ENCODE measurements at places on chromosomes 4 and X.
A peak's percentile ranks its signal among the peaks of the same experiment; 100 is the strongest.

- DNase-seq = no peak
Observed at GRCh38 chrX:111506826-111507225, 4.6 kb upstream of the SERTM2 start.

DNA sequence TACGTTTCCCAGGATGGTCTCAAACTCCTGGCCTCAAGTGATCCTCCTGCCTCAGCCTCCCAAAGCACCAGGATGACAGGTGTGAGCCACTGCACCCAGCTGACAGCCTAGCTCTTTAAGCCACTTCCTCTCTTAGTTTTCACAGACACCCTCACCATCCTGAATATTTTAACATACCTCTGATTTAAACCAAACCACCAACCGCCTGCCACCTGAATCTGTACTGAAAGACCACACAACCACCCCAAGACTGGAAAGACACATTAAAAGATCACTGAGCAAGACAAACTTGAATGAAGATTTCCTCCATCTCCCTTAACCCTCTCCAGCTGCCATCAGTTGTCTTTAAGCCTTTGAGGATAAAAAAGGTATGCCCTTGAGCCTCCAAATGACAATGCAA is 110.6 kb downstream of the SH3KBP1 start:
- no peak for DNase-seq

- DNase-seq = no peak
Observed at GRCh38 chrX:131762802-131763234, 218.9 kb downstream of the OR13H1 start.

DNA sequence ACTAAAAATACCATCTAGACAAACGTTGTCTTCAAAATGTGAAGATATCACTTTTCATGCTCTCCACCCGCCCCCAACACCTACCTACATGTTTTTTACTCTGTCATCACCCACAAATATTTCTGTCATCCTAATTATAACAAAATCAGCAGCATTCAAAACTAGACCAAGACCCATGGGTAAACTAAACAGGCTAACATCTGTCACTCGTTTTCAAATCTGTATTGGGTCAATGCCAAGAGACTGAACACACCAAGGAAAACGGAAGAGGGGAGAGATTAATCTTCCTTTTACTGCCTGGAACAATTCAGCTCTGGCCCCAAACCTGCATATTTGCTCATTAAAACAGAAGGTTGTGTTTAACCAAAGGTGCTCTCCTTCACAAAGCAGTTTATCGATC is 17.5 kb downstream of the FAM184B start:
- DNase-seq = no peak

DNA sequence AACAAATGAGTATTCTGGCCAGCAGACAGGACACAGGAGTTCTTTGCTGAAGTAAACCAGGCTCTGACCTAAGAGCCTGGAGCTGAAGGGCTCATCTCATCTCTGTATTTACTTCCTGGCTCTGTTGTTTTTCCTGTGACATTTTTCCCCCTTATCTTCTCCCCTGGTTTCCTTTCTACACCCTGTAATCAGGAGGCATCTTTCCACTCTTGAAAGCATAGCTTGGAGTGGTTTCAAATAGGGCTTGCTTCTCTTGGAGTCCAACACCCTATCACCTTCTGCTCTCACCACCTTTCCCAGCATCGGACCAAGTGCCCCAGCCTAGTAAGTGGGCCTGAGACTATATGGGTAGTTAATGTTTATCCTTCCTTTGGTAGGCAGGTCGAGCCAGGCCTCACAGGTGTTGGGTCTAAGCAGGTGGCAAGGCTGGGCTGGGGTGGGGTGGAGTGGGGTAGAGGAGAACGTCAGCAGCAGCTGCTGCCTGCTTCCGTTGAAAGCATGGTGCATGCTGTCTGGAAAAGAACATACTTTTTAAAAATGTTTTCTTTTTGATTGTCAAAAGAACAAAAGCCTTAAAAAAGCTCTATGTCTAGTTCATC is 1.2 kb downstream of the DRP2 start:
- DNase-seq = no peak

DNA sequence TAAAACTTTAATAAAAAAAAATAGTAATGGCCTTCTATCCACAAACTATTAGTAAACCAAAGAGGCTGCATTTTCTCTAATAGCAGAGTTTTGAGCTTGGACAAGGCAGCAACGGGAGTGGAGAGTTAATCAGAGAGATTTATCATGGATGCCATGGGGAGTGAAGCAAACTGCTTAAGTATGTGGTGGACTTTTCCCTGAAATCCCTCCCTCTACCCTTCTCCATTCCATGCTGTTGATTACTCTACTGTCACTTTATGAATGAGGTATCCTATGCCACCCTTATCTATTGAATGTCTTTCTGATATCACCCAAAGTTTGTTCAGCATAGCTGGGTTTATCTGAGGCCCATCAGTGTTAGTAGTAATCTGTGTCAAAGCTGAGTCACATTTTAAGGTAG is 335.6 kb upstream of the TRAM1L1 start:
- DNase-seq = no peak

DNA sequence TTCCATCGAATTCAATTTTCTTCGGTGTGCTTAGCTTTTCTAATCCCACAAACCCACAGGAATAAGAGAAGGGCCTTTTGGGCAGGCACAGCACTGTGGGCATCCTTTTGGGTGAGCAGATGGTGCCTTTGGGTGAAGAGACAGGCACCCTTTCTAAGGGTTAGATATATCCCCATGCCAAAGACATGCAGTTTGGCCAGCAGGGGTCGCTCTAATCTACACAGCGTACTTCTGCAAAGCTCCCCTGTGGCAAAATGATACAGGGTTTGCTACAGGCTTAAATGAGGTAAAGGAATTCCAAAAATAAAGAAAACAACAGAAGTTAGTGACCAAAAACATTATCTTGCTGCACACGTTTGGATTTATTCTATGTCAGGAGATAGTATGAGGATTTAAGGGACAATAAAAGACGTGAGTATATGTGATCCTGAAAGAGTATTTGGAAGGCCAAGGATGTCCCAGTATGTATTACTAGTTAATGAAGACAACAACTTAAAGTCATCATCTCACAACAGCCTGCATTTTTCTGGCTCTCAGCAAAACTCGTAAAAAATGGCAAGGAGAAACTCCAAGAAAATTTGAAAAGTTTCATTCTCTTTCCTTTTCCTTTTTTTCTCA is 49.5 kb downstream of the PHEX start:
- DNase-seq = peak; percentile 48

DNA sequence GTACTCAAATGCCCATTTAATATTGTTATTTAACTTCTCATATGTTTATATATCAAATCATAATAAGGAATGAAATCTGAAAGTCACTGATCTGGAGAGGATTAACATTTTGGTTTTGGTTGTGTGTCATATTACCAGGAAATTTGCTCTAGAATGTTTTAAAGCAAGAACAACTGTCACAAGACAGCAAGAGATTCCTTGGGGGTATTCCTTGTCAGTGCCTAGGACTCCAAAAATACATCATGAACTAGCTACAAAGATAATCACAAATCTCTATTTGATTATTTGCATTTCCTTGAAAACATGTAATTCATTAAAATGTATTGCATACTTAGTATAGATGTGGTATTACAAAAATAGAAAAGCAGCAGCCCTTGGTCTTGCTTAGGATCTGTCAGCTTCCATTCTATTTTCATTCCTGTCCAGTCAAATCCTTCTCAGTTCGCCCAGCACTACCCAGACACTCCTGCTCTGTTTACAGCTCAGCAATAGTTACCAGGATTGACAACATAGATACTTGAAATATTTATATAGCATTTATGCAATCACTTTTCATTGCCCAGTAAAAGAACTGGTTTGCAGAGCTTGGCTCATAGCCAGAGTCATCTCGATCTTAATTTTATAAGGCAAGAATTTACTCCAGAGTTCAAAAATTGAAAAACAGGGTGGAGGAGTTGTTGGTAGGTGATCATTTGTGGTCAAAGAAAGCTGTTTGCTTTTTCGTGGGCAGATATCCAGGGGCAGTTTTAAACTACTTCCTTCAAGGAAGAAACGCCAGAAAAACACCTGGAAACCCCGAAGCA is 9.2 kb upstream of the BMP3 start:
- DNase-seq = no peak

- DNase-seq = no peak
Observed at GRCh38 chr4:132383571-132384199, 765.4 kb upstream of the PCDH10 start.

- DNase-seq = no peak
Observed at GRCh38 chr4:62544428-62544827, 1344.3 kb downstream of the ADGRL3 start.

DNA sequence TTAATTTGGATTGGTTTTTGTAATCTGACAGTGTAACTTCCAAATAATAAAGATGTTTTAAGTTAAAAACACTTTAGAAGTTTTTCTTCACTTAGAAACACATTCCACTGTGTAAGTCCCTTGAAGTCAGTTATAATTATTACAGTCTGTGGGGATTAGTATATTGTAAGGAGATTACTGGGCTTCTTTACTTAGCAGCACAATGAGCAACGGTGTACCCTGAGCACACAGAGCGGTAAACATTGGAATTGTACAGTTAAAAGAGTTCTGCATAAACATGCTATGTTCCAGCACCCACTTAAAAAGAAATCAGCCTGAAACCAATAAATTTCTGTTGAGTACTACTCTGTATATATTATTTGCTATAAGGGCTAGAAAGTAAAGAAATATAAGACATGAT is 44.3 kb downstream of the CCSER1 start:
- no peak for DNase-seq

DNA sequence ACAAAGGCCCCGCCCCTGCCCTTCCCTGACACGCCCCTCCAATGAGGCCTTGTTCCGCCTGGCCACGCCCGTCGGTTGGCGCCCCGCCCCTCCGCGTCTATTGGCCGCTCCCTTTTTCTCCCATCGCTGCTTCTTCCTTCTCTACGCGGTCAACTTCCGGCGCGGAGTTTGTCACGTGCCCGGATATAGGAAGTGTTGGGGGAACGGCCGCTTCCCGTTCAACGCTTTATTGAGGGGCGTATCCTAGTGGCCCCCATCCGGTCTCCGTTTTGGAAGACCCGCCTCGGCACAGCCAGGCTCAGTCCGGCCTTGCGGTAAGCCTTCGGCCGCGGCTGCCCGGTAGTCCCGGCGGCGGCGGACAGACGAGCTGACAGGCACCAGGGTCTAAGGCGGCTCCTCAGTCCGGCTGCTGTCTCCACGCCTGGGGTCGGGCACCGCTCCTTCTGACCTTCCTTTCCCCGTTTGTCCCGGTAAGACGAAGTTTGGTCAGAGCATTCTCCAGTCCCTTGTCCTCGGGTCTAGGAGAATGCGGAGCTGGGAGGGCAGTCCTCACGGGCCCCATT is at the start of gene EXOC1:
TSS of gene EXOC1 (plus strand) at position 165 of the 563 bp plus-strand sequence. CDS start 4,676 bp downstream, outside the sequence.
- DNase-seq = peak; percentile 98

DNA sequence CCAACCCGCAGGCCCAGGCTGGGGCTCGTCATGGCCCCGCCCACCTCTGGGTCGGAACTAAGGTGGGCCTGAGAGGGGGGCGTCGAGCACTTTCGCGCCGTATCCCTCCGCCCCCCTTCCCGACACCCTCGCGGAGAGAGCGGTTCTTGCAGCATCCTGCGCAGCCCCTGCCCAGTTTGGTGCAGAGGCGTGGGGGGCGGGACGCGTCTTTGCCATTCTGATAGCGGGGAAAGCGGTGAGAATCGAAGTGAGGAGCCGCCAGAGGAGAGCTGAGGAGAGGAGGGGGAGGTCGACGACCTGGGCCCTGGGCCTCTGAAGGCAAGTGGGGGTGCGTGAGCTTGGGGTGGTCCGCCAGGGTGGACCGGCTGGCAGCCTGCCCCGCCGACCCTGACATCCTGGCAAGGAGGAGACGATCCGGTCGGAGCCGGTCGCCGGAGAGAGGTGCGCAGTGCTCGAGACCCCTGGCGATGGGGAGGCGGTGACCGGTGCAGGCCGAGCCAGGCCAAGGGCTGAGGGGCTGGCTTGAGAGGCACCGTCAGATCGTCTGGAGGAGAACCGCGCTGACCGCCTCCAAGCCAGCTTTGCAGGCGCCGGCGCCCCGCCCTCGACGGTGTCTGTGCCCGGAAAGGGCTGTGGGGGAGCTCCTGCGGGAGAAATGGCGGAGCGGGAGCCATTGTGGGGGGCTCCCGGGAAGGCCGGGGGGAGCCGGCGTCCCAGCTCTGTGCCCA is 25.5 kb downstream of the GPRASP3 start:
- no peak for DNase-seq

GRCh38 chr4:144782345-144782744 is 136.4 kb downstream of the HHIP start:
- DNase-seq = no peak

DNA sequence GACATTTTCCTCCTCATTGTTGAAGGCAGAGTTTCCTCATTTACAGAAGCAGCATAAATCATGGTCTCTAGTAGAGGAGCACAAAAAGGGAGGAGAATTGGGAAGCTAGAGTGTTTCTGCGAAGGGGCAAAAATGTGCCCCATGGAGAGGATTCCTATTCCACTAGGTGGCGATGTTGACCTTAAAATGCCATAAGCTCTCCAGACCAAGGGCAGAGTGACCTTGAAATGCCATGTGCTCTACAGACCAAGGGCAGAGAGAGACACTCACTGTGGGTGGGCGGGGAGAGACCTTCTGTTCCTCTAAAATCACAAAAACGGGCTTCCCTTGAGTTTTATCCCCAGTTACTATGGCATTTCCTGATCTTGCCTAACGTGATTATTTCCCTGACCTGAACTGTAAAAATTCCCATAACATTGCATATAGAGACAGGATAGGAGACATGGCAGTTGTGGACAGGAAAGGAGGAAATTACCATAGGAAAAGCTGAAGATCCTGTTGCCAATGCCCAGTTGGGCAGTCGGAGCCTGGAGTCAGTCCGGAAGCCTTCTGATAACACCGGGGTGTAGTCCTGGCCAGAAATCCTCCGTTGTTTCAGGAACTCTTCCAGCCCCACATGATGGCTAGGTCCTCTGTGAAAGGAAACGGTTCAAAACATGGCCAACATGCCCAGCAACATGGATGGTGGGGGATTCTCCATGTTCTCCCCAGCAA is 567.7 kb downstream of the MAGEB5 start:
- DNase-seq = peak; percentile 14

GRCh38 chr4:168498251-168498650 is 1.4 kb downstream of the PALLD start:
- DNase-seq = no peak

GRCh38 chr4:88458104-88458740 is 1.3 kb downstream of the HERC5 start:
- peak; percentile 79 for DNase-seq

GRCh38 chr4:98423009-98423408 is 161.8 kb downstream of the RAP1GDS1 start:
- no peak for DNase-seq

- DNase-seq = no peak
Observed at GRCh38 chr4:32073542-32073941, 1353.4 kb downstream of the PCDH7 start.

DNA sequence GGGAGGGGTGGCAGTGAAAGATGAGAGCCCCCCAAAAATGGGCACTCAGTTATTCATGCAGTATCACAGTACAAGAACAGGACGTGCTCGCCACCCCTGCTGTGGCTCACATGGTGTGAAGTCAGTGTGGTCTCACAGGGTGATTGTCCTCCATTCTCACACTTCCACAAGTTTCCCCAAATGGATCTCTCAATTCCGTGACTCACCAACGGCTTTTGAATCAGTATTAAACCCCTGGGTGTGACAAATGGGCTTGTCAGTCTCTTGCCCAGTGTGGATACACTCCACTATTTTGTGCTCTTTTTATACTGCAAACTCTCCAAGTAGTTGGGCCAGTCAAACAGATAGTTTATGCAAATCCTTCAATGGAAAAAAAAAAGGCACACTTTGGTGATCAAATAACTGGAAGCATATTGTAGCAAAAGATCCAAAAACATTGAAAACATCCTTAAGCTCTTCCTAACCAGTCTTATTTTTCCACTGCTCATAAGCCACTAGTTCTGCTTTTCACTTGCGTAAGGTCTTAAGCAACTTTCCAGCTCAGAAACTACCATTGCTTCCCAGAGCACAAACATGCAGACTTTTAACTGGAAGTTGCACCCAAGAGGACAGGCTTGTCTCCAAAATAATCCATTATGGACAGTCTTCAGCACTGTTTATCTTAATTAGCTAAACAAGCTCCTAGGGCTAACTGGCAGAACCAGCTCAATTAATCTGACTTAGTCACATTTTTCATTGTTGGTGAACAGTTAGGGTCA is 365.7 kb downstream of the PPP3CA start:
- peak; percentile 86 for DNase-seq

All from inflammatory macrophage treated with lipopolysaccharide for 4 hours (primary cell).